ENCODE measurements at places on chromosomes 3 and 15.
A peak's percentile ranks its signal among the peaks of the same experiment; 100 is the strongest.

DNA sequence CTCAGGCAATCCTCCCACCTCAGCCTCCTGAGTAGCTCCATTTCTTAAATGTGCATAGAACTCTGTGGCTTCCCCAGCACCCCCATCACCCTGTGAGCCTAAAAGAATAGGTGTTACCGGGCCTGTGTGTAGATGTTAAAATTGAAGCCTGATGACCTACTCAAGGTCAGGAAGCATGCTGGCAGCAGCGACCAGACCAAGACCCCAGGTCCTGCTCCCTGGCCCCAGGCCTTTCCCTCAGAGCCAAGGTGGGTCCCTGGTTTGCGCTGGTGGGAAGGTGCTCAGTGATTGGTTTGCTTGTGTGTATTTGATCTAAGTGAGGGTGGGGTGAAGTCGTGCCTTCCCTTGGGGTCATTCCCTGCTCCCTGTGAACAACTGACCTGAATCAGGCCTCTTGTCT lies 18.4 kb upstream of the CRABP1 start:
- DNase-seq: no peak

GRCh38 chr15:77455696-77456321 lies 35.1 kb downstream of the HMG20A start:
- no peak for DNase-seq

GRCh38 chr3:33911525-33912322 lies 113.3 kb downstream of the PDCD6IP start:
- no peak for DNase-seq

- no peak for DNase-seq
These were observed 246.5 kb downstream of the RPLP1 start for GRCh38 chr15:69699096-69699495.

GRCh38 chr15:31128919-31129768 lies 27.6 kb upstream of the TRPM1 start:
- peak; percentile 44 for DNase-seq

- DNase-seq: no peak
These were observed 4.2 kb downstream of the ZBTB47 start for GRCh38 chr3:42657675-42658074.

Measured in activated CD8-positive, alpha-beta memory T cell treated with anti-CD3 and anti-CD28 coated beads for 1 hour (primary cell).